ENCODE measurements at places on chromosomes 5 and 9.

- no peak for DNase-seq
Measured at GRCh38 chr9:129611307-129611800, 9.5 kb downstream of the C9orf50 start.

DNA sequence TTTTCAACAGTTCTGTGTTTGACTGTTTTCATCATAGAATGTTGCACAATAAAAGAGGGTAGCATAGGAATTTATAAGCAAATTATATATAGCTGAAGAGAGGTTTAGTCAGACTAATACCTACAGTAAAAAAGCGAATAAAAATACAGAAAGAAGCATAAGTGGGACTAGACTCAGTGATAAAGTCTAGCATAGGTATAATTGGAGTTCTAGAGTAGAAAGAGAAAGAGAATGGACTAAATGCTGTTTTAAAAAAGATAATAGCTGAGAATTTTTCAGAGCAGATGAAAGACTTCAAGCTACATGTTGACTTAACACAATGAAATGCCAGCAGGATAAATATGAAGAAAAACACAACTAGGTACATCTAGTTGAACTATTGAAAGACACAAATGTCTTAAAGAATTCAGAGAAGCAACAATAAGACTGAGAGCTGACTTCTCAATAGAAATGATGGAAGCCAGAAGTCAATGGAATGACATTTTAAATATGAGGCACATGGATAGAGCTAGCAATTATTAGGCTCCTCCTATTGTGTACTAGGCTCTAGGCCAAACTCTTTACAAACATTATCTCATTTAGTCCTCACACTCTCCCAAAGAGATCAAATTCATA lies 573.9 kb downstream of the ZNF608 start:
- DNase-seq: no peak

GRCh38 chr9:128108269-128109049 lies 19.1 kb downstream of the PTGES2 start:
- DNase-seq: no peak

- no peak for DNase-seq
Measured at GRCh38 chr5:76634661-76635060, 11.5 kb upstream of the F2RL2 start.

- DNase-seq: no peak
Measured at GRCh38 chr9:80651044-80651443, 1038.3 kb downstream of the TLE1 start.

- DNase-seq: no peak
Measured at GRCh38 chr9:90249094-90249493, 393.5 kb downstream of the DIRAS2 start.

DNA sequence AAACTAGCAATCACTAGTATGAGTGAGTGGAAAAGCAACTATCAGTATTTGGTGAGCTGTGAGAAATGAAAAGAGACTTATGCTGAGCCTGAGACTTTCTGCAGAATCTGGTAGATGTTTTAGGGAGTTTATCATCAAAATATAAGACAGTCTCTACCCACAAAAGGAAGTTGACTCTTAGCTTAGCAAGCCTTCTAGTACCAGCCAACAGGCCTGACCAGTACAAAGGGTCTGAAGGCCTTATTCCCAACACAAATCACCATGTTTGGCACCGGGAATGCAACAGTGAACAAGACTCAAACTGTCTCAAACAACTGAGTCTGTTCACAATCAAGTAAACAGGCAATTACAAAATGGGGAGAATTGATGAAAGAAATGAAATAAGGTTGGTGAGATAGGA lies 244.4 kb downstream of the CWC27 start:
- no peak for DNase-seq

- no peak for DNase-seq
Measured at GRCh38 chr5:52801329-52801728, 13.6 kb downstream of the ITGA1 start.

- DNase-seq: peak; percentile 67
Measured at GRCh38 chr5:149358294-149358651, 427 bp downstream of the PCYOX1L start.

DNA sequence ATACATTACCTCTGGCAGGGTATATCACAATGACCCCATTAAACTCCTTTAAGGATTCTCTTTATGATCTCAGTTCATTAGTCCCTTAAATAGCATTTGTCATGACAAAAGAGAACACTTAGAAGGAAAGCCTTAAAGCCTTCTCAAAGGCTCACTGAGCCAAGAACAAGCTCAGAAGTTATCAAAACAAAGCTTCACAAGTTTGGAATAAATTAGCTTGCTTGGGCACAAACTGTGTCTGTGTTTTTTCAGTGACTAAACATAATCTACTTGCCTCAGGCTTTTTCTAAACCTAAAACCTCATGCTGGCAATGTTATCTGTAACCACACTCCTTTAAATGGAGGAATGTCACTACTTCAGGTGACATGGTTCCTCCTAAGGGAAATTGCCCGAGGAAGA lies 1114.9 kb upstream of the C9orf72 start:
- DNase-seq: no peak

GRCh38 chr5:138832218-138832617 lies 42.9 kb downstream of the LRRTM2 start:
- DNase-seq: no peak

- DNase-seq: no peak
Measured at GRCh38 chr9:136386018-136386417, 12.5 kb upstream of the CARD9 start.

GRCh38 chr9:69963803-69964202 lies 79.8 kb upstream of the MAMDC2 start:
- no peak for DNase-seq

DNA sequence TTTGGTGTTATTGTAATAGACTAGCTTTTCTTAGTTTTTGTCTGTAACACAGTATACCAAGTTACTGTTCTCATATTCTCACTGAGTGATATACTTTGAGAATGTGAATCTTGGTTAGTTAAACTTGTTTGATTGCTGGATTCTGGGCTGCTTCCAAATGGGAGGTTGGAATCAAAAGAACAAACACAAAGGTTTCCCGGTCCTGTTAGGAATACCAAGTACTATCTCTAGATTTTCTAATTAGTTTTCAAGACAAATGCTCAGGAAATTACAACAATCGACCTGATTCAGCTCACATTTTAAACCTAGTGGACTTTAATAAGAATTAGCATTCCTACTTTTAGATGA lies 244.3 kb downstream of the CSNK1G3 start:
- DNase-seq: no peak

GRCh38 chr5:119063579-119064379 lies 7.1 kb upstream of the DMXL1 start:
- DNase-seq: no peak

GRCh38 chr9:133819923-133820322 lies 81.8 kb upstream of the SARDH start:
- DNase-seq: no peak

- peak; percentile 45 for DNase-seq
Measured at GRCh38 chr9:36191290-36191645, 547 bp downstream of the CLTA start.

- DNase-seq: peak; percentile 43
Measured at GRCh38 chr9:131366761-131367401, 27.0 kb upstream of the PRRC2B start.

DNA sequence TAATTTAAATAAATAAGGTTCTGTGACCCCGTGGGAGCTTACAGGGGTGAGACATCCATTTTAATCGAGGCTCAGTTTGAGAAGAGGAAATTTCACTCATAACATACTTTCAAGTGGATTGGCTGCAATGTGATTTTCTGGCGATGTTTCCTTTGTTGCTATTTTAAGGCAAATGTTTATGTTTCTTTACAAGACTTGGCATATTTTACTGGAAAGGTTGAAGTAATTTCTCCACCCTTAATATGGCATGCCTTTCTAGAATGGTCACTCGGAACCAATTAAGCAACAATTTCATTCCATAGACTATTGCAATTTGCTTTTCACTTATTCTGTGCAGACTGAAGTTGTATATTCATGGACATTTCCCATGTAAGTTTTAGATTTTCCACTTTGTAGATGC lies 438.0 kb upstream of the WWC1 start:
- DNase-seq: no peak

- peak; percentile 49 for DNase-seq
Measured at GRCh38 chr5:132962429-132963021, 909 bp downstream of the AFF4 start.

GRCh38 chr9:77128125-77128789 lies 49.1 kb upstream of the VPS13A start:
- no peak for DNase-seq

DNA sequence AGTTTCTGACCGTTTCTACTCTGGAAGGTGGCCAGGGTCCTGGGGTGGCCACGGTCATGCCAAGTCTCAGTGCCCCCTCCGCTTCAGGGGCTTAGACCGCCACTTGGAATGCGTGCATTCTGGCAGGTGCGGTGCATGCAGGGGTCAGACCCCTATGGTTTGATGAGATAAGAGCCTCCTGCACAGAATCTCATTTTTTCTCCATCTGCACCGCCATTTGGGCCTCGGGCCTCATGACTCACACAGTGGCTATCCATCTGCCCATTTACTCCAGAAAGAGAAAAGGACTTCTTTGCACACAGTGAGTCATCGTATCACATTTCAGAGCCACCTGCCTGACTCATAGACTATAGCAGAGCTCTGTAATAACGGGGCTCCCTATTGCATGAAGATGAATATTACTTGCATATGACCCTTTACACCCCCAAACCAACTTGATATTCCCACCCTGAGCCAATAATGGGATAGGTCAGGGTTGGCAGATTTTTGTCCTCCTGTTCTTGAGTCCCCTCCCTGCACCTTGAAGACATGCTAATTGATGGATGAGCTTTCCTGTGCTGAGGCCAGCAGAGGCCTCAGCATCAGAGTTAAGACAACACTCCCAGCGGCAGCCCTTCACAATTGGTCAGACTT lies 157.4 kb downstream of the NR3C1 start:
- no peak for DNase-seq

DNA sequence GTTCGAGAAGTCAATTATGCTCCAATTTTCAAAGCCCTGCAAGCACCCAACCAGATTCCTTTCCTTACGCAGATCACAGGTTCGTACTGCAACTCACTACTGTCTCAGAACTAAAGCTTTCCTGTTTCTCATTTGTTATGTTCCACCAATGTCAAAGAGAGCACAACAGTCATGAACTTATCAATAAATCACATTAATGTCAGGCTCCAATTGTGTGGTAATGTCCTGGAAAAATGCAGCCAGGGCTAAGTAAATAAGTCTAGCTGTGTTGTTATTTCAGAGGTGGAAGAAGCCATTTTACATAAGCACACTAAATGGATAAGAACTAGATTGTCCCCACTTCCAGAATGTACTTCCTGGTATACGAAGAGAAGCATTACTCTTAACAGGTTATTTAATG lies 488.6 kb upstream of the PTGER4 start:
- DNase-seq: no peak

- DNase-seq: no peak
Measured at GRCh38 chr5:40575921-40576320, 103.8 kb upstream of the PTGER4 start.

- DNase-seq: no peak
Measured at GRCh38 chr9:2355697-2355983, 265.9 kb upstream of the VLDLR start.

DNA sequence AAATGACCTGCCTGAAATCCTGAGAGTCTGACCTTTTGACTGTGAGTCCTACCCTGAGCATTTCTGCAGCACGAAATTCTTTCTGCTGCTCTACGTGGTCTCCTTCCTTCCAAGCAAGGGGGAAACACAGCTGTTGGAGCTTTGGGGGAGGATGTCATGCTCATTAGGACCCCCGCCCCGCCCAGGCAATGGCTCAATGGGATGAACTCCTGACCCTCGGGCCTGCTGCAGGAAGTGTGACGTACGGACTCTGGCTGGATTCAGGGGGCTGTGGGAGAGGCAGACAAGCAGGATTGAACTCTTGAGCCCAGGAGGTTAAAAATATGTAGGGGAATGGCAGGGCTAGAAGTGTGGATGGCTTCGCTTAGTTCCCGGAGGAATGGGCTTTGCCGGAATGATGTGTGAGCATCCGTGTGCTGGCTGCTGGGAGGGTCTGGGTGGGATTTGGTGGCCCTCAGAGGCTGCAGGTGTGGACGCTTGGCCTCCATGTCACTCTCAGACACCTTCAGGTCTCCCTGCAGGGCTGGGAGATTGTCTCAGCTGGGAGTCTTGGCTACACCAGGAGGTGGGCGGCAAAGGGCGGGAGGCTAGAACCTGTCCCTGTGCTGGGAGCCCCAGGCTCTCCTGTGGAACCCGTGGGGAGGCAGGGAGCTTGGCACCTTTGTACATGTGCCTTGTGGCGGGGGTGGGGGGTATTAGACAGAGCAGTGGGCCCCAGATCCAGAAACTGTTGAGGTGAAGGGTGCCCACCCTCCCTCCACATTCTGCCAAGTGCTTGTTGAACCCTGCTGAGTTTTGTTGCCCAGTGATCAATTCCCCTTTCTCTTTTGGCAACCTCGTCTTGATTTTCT lies 26.3 kb downstream of the STC2 start:
- no peak for DNase-seq

DNA sequence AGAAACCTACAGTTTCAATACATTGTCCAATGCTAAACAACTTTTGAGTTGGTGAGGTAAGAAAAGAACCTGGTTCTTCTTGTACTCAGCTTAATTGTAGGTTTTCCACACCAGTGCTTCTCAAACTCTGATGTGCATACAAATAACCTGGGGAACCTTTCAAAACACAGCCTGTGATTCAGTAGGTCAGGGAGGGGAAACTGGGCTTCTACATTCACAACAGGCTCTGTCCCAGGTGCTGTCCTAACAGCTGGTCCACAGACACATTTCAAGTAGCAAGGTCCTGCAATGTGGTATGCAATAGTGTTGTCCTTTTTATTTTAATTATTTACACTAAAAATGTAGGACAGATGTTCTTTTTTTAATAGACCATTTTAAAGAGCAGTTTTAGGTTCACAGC lies 47.4 kb upstream of the SNCAIP start:
- no peak for DNase-seq
